ENCODE measurements at places on chromosomes 16 and 17.
A peak's percentile ranks its signal among the peaks of the same experiment; 100 is the strongest.

- no peak for DNase-seq
These were observed 544.5 kb downstream of the NPIPA7 start for GRCh38 chr16:16923479-16923878.

DNA sequence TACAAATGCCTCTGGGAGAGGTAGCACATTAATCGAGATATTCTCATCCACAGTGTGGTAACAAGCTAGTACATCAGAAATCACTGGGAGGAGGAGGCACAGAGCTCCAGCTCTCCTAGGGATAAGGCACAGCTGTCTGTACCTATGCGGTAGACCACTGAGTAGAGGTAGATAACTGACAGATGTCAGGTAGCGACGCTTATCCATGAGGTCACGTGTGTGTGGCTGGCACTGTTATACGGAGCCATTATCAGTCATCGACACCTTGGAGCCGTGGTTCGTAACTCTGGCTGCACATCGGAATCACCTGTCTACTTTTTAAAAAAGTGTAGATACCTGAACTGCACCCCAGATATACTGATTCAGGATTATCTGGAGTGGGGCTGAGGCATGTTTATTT is 102.4 kb downstream of the SNX11 start:
- no peak for DNase-seq

GRCh38 chr17:61260071-61260797 is 139.4 kb upstream of the TBX2 start:
- peak; percentile 59 for DNase-seq

- no peak for DNase-seq
These were observed 156.3 kb upstream of the ZKSCAN2 start for GRCh38 chr16:25413975-25414374.

All from stromal cell of bone marrow (primary cell).